ENCODE measurements at places on chromosomes 13 and 19.
A peak's percentile ranks its signal among the peaks of the same experiment; 100 is the strongest.

DNA sequence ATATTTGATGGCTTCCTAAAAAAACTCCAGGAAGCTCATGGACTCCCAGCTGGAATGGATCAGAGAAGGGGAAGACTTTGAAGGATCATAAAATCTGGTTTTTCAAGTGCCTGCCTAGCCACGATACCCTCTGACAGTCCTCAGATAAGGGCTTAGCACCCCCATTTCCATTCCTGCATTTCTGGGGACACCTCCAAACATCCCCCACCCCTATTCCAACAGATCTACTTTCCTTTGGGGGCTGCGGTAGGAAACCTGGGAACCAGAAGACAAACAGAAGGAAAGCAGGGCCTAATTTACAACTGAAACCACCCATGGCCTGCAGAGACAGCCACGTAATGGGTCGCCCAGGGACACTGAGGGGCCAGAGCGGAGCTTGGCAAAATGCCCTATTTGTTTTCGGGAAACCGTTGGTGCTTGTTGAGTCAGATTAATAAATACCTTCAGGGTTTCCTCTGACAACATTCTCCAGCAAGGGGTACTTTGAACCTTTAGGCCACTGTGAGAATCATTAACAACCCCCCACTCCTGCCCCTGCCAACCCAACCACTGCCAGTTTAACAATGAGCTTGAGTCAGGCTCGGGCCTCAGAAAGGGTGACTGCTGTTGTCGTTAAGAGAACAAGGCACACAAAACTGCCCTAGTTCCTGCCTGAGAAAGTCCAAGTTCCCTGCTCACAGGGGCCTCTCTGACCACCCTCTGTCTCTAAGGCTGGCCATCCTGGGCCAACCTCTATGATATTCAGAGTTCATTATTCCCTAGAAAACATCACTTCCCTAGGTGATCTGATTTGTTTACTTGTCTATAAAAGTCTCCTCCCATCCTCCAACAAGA, 23.5 kb downstream of the RHPN2 start:
- no peak overlapping the region for H3K4me3 ChIP-seq
- DNase-seq: no peak
- H3K27ac ChIP-seq: no peak overlapping the region
- H3K27me3 ChIP-seq: no peaks in the 10 kb centered on the region
- H3K36me3 ChIP-seq: no peaks in the 10 kb centered on the region

GRCh38 chr19:31226151-31226935, 122.9 kb downstream of the TSHZ3 start:
- no peaks in the 10 kb centered on the region for H3K27me3 ChIP-seq
- H3K4me1 ChIP-seq: no peaks in the 10 kb centered on the region

DNA sequence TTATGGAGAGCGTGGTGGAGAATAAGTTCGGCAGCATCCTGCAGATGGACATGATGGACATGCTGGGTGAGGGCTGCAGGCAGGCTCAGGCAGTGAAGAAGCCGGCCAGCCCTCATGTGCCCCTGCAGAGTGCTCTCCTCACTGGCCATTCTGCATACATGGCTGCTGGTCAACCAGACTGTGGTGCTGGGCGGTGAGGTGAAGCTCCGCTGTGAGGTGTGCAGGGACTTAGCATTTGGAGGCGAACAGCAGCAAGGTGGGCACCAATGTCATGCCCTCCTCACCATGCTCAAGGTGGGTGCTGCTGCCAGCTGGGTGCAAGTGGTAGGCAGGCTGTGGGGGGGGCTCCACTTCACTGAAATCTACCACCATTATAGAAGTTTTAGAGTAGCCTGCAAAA, 5.7 kb upstream of the ZNF492 start:
- H3K4me3 ChIP-seq: no peak overlapping the region
- no peaks in the 10 kb centered on the region for H3K4me1 ChIP-seq
- no peak for DNase-seq
- H3K27me3 ChIP-seq: no peaks in the 10 kb centered on the region

- peaks cover 15% of the 10 kb centered on the region for H3K4me1 ChIP-seq
- DNase-seq: no peak
- H3K27me3 ChIP-seq: no peaks in the 10 kb centered on the region
- H3K27ac ChIP-seq: no peak overlapping the region
- H3K4me3 ChIP-seq: no peak overlapping the region
Measured at GRCh38 chr19:1648920-1649541, 3.4 kb downstream of the TCF3 start.

DNA sequence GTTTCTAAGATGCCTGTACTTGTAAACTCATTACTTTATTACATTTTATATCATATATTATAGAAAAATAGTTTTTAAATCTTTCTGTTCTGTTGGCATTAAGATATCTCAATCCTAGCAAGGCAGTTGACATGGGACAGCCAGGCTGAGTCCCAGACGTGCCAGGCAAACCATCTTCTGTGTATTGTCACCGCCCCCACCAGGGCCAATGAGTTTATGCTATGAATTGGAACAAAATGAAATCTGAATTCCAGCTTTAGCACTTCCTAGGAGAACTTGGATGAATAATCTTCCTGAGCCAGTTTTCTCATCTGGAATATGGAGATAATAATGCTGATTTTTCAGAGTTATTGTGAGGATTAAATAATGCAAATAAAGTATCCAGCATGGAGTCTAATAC, 79.9 kb upstream of the GSX1 start:
- no peaks in the 10 kb centered on the region for H3K4me1 ChIP-seq
- H3K36me3 ChIP-seq: no peaks in the 10 kb centered on the region
- no peak overlapping the region for H3K4me3 ChIP-seq

- no peak for DNase-seq
- H3K4me3 ChIP-seq: no peak overlapping the region
- H3K27ac ChIP-seq: no peak overlapping the region
- H3K27me3 ChIP-seq: no peaks in the 10 kb centered on the region
- no peaks in the 10 kb centered on the region for H3K36me3 ChIP-seq
Measured at GRCh38 chr13:81779876-81780275, 1439.0 kb upstream of the SPRY2 start.

GRCh38 chr13:21573920-21574712, 29.9 kb downstream of the MICU2 start:
- no peak overlapping the region for H3K4me3 ChIP-seq
- no peaks in the 10 kb centered on the region for H3K36me3 ChIP-seq
- no peaks in the 10 kb centered on the region for H3K27me3 ChIP-seq
- DNase-seq: no peak

DNA sequence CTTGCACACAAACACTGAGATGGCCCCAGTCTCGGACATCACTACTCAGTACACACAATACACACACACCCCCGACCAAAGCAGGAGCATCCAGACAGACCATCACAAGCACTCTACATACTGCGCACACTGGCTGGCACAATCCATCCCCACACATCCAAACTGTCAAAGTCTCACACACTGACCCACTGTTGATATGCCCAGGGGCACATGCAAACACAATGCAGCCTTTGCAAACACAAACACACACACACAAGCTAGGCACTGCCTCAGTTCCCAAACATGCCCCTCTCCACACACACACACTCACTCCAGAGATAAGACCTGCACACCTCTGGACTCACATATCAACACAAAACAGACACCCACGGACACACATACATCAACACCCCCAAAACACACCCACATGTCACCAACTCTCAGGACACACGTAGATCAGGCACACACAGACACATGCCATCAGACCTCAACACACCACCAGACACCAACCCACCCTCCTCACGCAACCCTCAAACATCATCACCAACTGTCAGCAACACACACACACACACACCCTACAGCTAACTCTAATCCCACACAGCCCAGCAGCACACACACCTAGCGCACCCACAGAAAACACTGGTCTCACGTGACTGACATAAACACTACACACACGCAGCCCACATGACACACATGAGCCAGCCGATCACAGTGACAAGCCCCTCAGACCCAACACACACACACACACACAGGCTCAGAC, 1.9 kb downstream of the BBC3 start:
- DNase-seq: no peak
- H3K27me3 ChIP-seq: no peaks in the 10 kb centered on the region
- H3K4me1 ChIP-seq: peaks cover 38% of the 10 kb centered on the region
- peak overlapping the region; percentile 44 for H3K4me3 ChIP-seq

DNA sequence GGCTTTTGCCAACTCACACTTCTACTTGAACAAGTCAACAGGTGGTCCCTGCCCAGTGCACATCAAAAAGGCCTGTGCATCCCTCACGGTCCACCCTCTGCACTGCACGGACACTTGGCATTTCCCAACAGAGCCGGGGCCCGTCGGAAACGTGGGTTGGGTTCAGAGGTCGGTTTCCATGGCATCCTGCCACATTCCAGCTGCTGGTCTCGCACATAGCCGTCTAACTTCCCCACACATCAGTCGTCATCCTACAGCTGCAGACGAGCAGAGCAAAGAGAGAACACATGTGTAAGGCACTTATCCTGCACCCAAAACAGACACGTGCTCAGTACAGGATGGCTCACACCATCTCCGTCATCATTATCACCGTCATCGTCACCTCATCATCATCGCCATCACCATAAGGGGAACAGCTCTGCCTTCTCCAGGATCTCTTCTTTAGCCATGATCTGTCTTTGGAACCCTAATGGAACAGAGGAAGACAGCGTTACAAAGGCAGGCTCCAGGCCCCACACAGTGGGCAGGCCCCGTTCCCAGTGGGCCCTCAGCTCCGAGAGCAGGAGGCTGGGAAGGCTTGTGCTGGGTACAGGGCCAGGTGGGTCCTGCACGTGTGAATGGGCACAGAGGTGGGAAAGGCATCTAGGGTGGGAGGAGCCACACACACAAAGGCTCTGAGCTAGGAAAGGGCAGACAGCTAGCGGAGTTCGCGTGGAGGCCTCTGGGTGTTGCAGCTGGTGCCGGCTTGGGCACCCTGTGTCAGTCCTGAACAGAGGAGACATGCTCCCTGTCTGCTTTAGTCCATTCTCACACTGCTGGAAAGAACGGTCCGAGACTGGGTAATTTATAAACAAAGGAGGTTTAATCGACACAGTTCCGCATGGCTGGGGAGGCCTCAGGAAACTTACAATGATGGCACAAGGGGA, 170.8 kb upstream of the SOX1 start:
- no peaks in the 10 kb centered on the region for H3K4me1 ChIP-seq
- no peak overlapping the region for H3K4me3 ChIP-seq
- no peaks in the 10 kb centered on the region for H3K27me3 ChIP-seq
- H3K36me3 ChIP-seq: no peaks in the 10 kb centered on the region

DNA sequence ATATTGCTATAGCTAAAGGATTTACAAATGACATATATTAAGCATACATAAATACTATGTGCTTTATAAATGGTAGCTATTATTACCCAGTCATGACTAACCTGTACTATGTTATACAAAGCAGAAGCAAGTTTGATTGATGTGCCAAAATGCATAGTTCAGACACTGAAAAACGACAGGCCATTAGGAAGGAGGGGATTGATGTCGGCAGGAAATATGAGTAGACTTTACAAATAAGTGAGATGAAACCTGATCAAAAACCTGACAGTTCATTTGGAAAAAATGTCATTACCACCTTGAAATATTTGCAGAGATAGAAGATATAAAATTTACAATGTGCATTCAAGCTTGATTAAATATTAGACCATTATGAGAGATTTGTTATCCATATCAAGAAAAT, 38.8 kb upstream of the TPP2 start:
- no peak overlapping the region for H3K27ac ChIP-seq
- DNase-seq: no peak
- H3K4me3 ChIP-seq: no peak overlapping the region
- no peaks in the 10 kb centered on the region for H3K27me3 ChIP-seq
- H3K36me3 ChIP-seq: no peaks in the 10 kb centered on the region

- H3K27ac ChIP-seq: peak overlapping the region; percentile 59
- no peaks in the 10 kb centered on the region for H3K27me3 ChIP-seq
- peak overlapping the region; percentile 73 for H3K4me3 ChIP-seq
- no peaks in the 10 kb centered on the region for H3K36me3 ChIP-seq
- peaks cover 25% of the 10 kb centered on the region for H3K4me1 ChIP-seq
Measured at GRCh38 chr19:3360421-3361383, 5.7 kb upstream of the NFIC start.

- peaks cover 44% of the 10 kb centered on the region for H3K4me1 ChIP-seq
- H3K4me3 ChIP-seq: peak overlapping the region; percentile 35
Measured at GRCh38 chr19:7873304-7874075, 700 bp downstream of the PRR36 start.

DNA sequence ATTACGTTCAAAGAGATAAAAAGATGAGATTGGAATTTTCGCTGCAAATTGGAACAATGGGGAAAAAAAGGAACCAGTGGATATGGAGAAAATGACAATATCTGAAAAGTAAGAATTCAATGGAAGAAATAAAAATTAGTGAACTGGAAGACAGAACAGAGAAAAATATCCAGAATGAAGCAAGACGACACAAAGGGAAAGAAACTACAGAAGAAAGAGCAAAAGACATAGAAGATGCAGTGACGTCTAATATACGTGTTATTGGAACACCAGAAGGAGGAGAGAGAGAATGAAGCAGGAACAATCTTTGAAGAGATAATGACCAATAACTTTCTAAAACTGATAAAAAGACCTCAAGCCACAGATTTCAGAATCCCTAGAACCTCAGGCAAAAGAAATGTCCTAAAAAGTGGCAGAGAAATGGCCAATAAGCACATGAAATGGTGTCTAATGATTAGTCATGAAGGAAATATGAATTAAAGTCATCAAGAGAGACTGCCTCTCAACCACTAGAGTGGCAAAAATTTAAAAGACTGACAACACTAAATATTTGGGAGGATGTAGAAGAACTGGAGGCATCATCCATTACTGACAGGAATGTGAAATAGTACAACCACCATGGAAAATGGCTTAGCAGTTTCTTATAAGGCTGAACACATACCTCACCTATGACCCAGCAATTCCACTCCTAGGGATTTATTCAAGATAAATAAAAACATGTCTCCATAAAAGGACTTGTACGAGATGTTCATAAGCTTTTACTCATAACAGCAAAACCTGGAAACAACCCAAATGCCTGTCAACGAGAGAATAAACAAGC, 56.5 kb downstream of the GADD45B start:
- H3K27ac ChIP-seq: no peak overlapping the region
- no peak overlapping the region for H3K4me3 ChIP-seq
- H3K27me3 ChIP-seq: no peaks in the 10 kb centered on the region
- no peaks in the 10 kb centered on the region for H3K4me1 ChIP-seq

GRCh38 chr19:38022791-38023670, 116.0 kb downstream of the SIPA1L3 start:
- DNase-seq: no peak
- H3K36me3 ChIP-seq: no peaks in the 10 kb centered on the region
- H3K4me1 ChIP-seq: no peaks in the 10 kb centered on the region
- H3K4me3 ChIP-seq: no peak overlapping the region

- H3K4me3 ChIP-seq: no peak overlapping the region
- H3K27me3 ChIP-seq: no peaks in the 10 kb centered on the region
Measured at GRCh38 chr13:34748596-34748995, 193.5 kb upstream of the NBEA start.

DNA sequence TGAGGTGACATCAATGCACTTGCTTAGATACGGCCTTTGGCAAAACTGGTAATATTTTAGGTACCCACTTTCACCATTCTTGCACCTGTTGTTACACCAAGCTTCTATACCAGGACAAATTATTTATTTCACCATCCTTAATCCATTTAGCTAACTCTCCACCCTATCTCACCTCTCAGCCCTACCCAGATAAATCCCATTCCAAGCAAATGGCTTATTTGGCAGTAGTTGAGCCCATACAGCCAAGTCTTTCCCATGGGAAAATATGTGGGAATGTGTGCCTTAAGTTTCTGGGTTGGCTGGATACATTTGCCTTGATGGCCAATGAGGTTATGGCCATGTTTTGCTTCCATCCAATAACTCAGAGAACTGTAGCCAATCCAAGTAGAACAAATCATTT, 551.9 kb downstream of the GPC6 start:
- H3K27ac ChIP-seq: no peak overlapping the region
- H3K27me3 ChIP-seq: no peaks in the 10 kb centered on the region
- H3K4me1 ChIP-seq: no peaks in the 10 kb centered on the region
- H3K36me3 ChIP-seq: no peaks in the 10 kb centered on the region
- DNase-seq: no peak

- peaks cover 17% of the 10 kb centered on the region for H3K36me3 ChIP-seq
- H3K4me3 ChIP-seq: no peak overlapping the region
- peaks cover 2% of the 10 kb centered on the region for H3K4me1 ChIP-seq
- no peak overlapping the region for H3K27ac ChIP-seq
- no peak for DNase-seq
Measured at GRCh38 chr13:99506634-99507033, 5.4 kb downstream of the TM9SF2 start.

Data from effector memory CD4-positive, alpha-beta T cell (primary cell).